Activated CD4-positive, alpha-beta memory T cell treated with anti-CD3 and anti-CD28 coated beads, Interleukin-2, amount 10 ng/mL, durations not matched to agents 7 days and 5 days (primary cell): ENCODE measurements at places on chromosomes 7 and 10.

DNA sequence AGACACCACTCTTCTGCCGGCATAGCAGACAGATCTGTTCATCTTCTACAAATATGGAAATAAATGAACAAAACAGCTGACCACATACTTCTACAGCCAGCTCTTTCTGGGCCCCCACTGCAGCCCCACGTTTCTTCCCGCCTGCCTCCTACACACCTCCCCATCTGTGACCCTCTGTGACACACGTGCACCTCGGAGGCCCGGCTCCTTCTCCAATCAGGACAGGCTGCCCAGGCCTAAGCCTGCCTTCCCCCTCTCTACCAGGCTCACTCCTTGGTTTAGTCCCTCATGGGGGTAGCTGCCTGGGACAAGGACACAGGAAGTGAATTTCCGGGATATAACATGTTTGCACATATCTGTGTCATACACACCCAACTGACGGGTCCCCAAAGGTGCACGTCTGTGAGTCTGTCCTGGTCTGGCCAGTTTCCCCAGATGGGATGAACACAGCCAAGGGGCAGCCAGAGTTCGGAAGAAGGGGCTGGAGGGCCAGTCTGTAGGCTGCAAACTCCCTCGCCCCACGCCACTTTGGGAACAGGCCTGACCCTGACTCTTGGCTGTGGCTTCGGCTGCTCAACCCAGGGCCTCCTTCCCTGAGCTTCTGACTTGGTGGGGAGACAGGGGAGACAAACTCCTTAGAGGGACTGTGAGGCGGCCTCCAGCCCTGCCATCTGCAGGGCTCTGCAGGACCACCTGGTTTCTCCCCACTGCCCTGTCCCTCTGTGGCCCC, 30.3 kb downstream of the PITRM1 start:
- no peak for DNase-seq

DNA sequence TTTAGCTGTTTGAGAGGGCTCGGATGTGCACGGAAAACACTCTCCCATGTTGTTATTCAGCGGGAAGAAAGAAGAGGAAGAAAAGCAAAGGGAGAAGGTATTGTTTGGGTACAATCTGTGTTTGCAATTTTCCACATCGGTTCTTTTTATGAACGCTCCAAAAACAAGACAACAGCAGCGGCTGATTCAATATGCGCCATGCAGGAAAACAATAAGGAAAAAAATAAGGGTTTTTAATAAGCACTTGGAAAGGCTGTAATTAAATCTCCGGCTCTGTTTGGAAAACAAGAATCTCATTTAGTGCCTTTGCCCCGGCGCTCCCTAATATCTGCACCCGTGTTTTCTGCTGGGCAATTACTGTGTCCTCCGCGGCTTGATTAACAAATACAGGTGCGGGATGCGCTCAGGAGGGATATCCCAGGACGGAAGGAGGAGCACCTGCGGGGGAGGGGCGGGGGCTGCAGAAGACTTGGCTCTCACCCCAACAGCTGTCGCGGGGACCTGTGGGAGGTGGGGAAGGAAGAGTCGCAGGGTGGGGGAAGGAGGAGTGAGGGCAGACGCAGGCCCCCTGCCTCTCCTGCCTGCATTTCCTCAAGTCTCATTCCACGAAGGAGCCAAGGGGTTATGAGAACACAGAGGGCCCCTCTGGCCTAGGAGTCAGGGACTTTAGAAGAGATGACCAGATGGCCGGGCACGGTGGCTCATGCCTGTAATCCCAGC, 181.5 kb upstream of the PODXL start:
- DNase-seq = no peak

- no peak for DNase-seq
These were observed 1.7 kb downstream of the TNS3 start for GRCh38 chr7:47580175-47580706.

DNA sequence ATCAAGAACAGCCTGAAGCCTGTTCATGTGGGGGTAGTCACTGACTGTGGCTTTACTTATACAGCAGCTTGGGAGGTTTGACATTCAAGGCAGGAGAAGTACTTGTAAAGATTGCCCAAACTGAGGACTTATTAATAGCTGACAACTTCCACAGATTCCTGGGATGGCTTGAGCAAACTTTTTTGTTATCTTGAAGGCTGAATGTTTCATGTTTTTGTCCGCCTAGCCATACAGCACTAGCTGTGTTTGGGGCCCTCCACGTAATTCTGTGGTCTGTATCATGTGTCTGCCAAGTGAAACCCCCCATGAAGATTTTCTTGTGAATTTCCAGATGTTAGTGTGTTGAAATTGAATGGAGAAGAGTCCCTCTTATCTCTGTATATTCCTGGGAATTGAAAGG, 38.6 kb downstream of the FAS start:
- DNase-seq = no peak

- DNase-seq = no peak
These were observed 23.7 kb upstream of the ELFN1 start for GRCh38 chr7:1646391-1646790.

DNA sequence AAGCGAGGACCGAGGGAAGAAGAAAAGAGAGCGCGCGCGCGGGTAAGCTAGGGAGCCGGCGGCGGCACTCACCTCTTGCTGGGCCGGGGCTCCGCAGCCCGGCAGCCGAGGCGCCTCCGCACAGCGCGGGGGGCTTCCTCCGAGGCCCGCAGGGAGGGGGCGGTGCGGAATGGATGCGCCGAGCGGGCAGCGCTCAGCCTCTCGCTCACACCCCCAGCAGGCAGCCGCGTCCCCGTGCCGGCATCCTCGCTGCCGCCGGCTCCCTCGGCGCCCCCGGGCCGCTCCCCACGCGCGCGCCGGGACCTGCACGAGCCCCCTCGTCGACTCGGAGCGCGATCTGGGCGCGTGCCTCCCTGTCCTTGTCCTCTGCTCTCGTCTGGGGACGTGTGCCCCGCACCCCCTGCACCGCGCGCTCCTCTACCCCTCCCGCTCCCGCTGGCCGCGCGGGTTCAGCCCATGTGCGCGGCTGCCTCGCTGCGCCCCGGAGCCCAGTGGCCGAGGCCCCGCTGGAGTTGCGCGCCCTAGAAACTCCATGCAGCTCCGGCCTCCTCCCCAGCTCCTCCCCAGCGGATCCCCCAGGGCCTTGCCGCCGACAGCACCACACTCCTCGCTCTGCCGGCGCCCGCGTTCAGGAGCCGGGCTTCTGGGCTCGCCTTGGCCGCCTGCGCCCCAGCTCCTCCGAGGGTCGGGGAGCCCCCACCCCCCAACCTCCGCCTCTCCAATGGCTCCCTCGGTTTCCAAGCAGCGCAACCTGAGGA, 75.3 kb downstream of the CALN1 start:
- no peak for DNase-seq

GRCh38 chr10:123202506-123202905, 48.3 kb downstream of the BUB3 start:
- DNase-seq = no peak

DNA sequence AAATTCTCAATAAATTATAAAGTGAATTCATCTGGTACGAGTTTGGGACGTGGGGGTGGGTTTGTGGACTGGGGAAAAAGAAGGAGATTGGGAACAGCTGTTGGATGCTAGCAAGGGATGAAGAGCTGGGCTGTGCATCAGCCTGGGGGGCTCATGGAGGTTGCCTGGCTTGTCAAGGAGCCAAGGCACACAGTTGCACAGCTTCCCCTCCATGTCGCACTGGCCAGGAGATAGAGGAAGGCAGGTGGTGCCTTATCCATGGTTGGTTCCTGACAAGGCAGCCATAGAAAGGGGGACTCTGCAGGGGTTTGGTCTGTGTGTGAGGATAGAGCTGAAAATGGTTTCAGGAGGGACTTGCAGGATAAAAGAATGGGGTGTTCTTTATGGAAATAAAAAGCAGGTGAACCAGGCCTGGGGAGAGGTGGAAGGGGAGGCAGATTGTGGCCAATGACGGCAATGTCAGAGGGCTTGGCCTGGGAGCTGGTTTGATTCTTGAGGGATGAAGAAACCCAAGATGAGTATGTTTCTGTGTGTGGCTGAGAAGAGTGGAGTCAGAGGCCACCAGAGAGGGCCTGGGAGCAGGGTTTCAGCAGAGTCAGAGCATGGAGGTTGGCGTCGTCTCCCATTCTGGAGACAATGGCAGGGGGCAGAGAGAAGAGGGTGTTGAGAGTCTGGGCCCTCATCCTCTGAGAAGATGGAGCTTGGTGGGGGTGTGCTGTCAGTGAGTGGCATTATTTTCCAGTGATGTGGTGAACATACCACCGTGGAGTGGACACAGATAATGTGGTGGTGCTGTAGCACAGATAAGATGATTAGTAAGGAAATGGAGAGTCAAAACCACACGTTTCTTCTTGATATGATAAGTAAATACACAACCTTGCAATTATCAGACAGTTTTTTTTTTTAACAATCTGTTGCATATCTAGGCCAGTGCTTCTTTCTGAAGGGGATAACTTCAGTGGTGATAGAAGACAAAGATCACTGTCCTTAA, 108.2 kb downstream of the PTPN20 start:
- DNase-seq = no peak

GRCh38 chr7:106583100-106583499, 77.9 kb downstream of the CCDC71L start:
- no peak for DNase-seq

DNA sequence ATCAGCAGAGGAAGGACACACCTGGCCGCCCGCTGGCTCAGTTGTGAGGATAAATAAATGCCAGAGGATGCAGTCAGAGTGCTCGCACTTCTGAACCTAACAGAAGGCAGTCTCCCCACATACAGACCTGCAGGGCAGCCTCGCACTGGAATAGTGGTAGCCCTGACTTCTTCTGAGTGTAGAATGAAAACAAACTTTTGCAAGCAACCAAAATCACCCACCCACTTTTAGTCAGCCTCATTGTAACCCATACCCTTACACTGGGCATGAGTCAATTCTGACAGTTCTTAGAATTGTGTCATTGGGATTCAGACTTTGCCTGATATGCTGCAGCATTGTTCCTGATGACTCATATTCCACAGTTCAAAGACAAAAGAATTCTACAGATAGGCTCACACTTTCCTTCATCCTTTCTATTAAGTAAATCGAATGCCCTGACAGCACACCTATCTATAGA, 167.0 kb upstream of the CDK1 start:
- no peak for DNase-seq

DNA sequence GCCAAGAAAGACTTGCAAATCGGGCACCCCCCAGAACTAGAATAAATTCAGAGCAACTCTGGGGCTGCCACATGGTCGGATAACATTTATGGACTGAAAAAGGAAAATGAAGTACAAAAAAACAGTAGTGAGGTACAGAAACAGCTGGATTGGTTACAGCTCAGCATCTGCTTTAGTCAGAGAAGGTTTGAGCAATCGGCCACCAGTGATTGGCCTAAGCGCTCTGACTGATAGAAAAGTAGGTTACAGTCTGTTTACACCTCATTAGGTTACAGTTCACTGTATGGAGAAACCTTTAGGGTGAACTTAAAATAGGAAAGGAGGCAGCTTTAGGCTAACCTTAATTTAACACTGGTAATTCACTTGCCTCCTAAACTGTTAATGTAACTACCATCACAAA, 102.0 kb upstream of the DKK1 start:
- DNase-seq = no peak

DNA sequence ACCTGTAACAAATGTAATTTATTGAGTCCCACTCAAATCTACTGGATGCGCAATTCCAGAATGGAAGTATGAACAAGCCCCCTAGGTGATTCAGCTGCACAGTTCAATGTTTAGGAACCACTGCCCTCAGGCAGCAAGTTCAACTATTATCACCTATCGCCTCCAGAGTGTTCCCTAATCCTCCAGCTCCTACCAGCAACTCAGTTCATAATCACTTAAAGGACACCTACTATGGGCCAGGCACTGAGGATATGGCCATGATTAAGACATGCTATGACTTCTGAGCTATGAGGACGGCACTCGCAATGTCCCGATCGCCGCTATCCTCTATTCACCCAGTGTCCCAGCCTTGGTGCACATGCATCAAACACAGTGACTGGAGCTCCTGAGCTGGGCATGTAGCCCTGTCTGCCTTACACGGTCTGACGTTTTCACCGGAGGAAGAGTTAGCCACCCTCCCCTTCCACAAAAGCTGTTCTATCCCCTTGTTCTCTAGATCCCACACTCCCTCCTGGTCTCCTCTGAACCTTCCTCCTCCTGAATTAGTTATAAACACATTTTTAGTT, 22.3 kb downstream of the RHEB start:
- no peak for DNase-seq

GRCh38 chr10:71727105-71727737, 7.6 kb upstream of the C10orf105 start:
- DNase-seq = peak; percentile 55

- DNase-seq = no peak
These were observed 58.8 kb downstream of the WDR37 start for GRCh38 chr10:1114719-1115606.

DNA sequence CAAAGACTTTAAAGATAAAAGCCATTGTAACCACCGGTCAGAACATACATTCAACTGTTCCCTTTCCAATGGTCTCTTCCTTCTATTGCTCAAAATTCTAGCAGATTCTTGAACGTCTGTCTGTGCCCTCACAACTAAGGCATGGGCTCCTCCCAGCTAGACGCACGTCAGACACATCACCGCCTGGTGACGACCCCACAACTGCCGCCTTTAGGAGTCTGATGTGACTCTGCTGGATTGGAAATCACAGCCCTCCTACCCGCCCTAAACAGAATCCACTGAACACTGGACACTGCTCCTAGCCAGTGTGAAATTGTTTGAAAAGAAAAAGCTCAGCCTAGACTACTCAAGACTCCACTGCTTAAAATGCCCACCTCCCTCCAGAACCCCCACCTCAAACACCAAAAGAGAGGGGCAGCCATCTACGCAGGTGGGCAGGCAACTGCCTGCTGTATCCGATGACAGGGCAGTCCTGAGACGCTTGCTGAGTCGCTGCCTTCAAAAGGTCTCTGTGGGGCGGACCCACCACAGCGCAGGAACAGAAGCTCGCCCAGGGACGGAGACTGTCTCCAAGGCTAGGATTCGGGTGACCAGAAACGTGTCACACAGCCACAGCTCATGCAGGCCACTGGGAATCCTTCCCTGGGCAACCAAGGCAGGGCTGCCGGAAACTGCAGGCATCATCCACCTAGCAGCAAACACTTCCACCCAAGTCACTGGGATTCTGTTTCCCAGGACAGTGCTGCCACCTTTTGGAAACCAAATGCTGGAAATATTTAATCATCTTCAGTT, 34.7 kb downstream of the GSDME start:
- DNase-seq = peak; percentile 2

- DNase-seq = no peak
These were observed 41.1 kb downstream of the INSIG1 start for GRCh38 chr7:155338632-155339320.

- no peak for DNase-seq
These were observed 22.5 kb downstream of the KMT2E start for GRCh38 chr7:105036217-105037168.

DNA sequence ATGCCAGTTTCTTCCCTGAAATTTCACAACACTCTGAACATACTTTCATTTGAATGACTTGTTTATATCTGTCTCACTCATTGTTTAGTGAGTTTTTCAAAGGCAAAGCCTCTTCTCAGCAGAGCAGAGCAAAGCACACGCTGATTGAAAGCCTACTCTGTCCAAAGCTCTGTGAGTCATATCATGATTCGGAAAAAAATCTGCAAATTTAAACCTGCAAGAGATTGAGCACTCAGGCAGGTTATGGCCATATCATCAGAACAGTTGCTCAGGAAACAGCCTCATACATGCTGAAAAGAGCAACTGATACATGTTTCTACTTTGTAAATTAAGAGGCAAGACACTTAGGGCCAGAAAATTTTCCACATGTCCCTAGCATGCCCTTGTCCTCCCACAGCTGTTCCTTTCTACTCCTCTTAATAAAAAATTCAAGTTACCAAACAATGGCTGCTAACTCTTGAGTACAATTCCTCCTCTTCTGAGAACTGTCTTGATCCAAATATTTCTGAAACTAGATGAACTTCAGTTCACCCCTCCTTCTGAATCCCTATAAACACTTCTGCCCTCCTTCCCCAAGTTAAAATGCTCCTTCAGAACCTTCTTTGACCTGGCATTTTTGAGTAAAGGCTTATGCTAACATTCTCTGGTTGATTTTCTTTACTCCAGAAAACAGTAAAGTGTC, 140.6 kb upstream of the HPS1 start:
- DNase-seq = no peak
